ENCODE measurements at places on chromosomes 3 and 15.

DNA sequence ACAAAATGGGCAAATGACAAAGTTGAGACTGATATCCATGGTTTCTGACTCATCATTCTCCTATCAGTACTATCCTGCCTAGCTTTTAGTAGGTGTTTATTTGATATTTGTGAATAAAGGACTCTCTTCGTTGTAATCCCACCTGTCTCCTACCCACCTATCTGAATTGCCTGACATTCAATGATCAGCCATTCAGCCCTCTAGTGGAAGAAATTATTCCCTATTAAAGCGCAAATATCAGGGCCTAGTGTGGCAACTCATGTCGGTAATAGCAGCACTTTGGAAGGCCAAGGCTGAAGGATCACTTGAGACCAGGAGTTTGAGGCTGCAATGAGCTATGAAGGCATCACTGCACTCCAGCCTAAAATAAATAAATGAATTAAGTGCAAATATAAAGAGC is 195.7 kb upstream of the SETMAR start:
- no peaks in the 10 kb centered on the region for H3K27me3 ChIP-seq
- no peaks in the 10 kb centered on the region for H3K36me3 ChIP-seq
- H3K4me3 ChIP-seq, result no peak overlapping the region
- H3K4me1 ChIP-seq, result no peaks in the 10 kb centered on the region
- H3K27ac ChIP-seq, result no peak overlapping the region

GRCh38 chr3:165642761-165643420 is 194.3 kb downstream of the BCHE start:
- H3K4me1 ChIP-seq, result peaks cover 12% of the 10 kb centered on the region
- H3K4me3 ChIP-seq, result no peak overlapping the region
- H3K27me3 ChIP-seq, result no peaks in the 10 kb centered on the region
- no peaks in the 10 kb centered on the region for H3K36me3 ChIP-seq

DNA sequence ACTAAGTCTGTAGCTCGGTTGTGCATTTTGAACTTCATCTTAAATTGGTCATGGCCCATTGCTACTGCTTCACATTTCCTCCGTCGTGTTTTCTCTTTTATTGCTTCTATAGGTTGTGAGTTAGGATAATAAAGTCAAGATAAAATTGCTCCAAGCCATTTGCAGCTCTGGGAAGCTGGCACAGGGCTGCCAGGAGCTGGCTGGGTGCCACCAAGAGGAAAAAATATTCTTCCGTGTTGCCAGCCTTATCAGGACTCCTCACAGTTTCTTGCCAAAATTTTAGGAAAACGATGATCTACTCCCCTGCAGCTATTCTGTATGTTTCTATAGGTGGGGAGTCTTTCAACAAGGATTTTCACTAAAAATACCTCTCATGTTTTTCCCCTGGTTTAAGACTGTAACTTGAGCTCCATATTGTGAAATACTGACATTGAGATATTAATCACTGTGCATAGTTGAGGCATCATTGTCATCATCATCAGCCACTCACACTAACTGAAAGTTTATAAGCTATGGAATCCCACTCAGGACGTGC is 55.4 kb upstream of the PIAS1 start:
- no peak for DNase-seq
- H3K36me3 ChIP-seq, result no peaks in the 10 kb centered on the region
- H3K27ac ChIP-seq, result no peak overlapping the region
- H3K27me3 ChIP-seq, result no peaks in the 10 kb centered on the region
- H3K4me3 ChIP-seq, result no peak overlapping the region
- H3K4me1 ChIP-seq, result peaks cover 2% of the 10 kb centered on the region

DNA sequence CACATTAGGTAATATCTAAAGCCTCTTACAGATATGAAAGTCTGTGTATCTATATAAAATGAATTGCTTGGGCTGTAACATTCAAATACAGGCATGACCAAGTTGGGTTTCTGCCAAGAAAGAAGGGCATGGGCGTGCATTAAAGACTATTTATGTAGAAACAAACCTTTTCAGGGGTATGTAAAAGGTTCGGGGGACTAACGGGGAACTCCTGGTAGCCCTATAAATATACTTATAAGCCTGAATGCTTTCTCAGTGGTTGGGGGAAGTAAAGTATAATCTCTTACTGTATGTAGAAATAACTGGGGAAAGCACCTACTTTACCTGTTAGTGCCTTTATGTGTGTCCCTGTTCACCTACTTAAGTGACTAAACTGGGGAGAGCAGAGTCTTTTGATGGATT is 154.5 kb upstream of the TBL1XR1 start:
- no peaks in the 10 kb centered on the region for H3K36me3 ChIP-seq
- H3K27me3 ChIP-seq, result no peaks in the 10 kb centered on the region
- DNase-seq, result no peak
- no peak overlapping the region for H3K27ac ChIP-seq
- H3K4me1 ChIP-seq, result peaks cover 9% of the 10 kb centered on the region
- H3K4me3 ChIP-seq, result no peak overlapping the region

GRCh38 chr15:95267481-95267880 is 1036.1 kb downstream of the MCTP2 start:
- H3K36me3 ChIP-seq, result no peaks in the 10 kb centered on the region
- no peak for DNase-seq
- H3K4me1 ChIP-seq, result peaks cover 2% of the 10 kb centered on the region
- H3K27ac ChIP-seq, result no peak overlapping the region
- H3K4me3 ChIP-seq, result no peak overlapping the region

GRCh38 chr3:139794469-139795265 is 116.9 kb upstream of the NMNAT3 start:
- no peaks in the 10 kb centered on the region for H3K4me1 ChIP-seq
- H3K27me3 ChIP-seq, result peaks cover 18% of the 10 kb centered on the region

- H3K4me1 ChIP-seq, result no peaks in the 10 kb centered on the region
- H3K27ac ChIP-seq, result no peak overlapping the region
- DNase-seq, result no peak
- H3K4me3 ChIP-seq, result no peak overlapping the region
- no peaks in the 10 kb centered on the region for H3K36me3 ChIP-seq
- no peaks in the 10 kb centered on the region for H3K27me3 ChIP-seq
These were observed 165.2 kb downstream of the OSBPL10 start for GRCh38 chr3:31815631-31816440.

DNA sequence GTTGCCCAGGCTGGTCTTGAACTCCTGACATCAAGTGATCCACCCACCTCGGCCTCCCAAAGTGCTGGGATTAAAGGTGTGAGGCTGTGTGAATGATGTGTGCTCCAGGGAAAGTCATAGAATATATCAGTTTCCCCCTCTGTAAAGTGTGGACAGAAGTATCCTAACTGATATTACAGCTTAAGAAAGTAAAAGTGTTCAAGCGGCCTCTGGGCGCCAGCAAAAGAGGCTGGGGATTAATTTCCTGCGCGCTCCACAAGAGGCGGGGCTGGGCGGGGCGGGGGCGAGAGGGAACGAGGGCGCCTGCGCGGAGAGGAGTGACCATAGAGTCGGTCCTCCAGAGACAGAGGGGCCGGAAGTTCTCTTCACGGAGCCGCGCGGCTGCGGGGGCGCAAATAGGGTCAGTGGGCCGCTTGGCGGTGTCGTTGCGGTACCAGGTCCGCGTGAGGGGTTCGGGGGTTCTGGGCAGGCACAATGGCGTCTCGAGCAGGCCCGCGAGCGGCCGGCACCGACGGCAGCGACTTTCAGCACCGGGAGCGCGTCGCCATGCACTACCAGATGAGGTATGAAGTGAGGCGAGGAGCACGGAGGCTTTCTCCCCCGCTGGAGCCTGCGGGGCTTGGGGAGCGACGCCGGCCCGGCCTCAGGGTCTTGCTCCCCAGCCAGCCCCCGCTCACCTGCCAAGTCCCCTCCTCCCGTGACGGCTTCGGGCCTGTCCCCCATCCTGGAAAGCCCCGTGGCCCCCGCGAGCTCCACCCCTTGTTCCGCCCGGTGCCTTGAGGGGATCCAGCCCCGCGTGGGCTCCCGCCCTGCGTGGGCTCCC is at the start of gene JAGN1:
JAGN1 (plus strand) TSS at position 362 of the 823 bp plus-strand sequence; CDS start at position 475, 113 bp downstream.
- no peaks in the 10 kb centered on the region for H3K27me3 ChIP-seq
- DNase-seq, result peak; percentile 73
- H3K27ac ChIP-seq, result peak within 1 kb of the TSS; percentile 98
- H3K36me3 ChIP-seq, result peaks cover 9% of the 10 kb centered on the region
- H3K4me3 ChIP-seq, result peak within 1 kb of the TSS; percentile 99

DNA sequence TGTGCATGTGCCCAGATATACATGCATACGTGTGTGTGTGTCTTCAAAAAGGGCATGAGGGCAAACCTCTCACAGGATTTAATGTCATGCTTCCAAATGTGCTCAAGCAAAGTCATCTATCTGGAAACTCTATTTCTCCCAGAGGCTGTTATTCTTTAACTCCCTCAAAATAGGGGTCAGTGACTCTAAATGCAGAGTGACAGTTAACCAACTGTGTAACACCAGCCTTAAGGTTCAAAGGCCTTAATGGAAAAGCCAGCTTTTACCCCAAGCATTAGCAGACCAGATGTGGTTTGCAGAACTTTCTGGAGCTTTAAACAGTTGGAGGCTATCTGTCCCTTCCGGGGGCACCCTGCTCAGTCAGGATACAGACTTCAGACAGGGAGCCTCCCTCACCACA is 70.4 kb upstream of the SLC7A14 start:
- no peak for DNase-seq
- no peaks in the 10 kb centered on the region for H3K4me1 ChIP-seq
- H3K27me3 ChIP-seq, result peaks cover 11% of the 10 kb centered on the region
- no peak overlapping the region for H3K27ac ChIP-seq
- H3K36me3 ChIP-seq, result no peaks in the 10 kb centered on the region

- no peak overlapping the region for H3K27ac ChIP-seq
- no peak overlapping the region for H3K4me3 ChIP-seq
- H3K4me1 ChIP-seq, result peaks cover 17% of the 10 kb centered on the region
- no peaks in the 10 kb centered on the region for H3K36me3 ChIP-seq
These were observed 43.8 kb downstream of the WNT5A start for GRCh38 chr3:55443346-55443745.

DNA sequence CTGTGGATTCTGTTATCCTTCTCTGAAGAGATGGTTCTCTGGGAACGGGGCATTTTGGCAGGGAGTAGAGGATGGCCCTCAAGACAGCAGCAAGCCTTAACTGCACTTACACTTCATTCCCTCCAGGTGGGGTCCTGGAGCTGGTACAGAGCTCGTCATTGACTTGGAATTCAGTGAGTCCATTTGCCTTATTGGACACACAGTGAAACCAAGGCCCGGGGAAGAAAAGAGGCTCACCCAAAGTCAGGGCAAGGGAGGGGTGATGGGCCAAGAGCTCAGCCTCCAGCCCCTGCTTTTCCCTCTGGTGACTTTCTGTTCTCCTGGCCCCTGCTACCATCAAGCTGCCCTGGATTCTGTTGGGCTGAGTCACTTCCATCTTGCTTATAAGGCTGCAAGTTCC is 125.6 kb downstream of the ETFA start:
- no peak for DNase-seq
- no peak overlapping the region for H3K4me3 ChIP-seq
- H3K36me3 ChIP-seq, result no peaks in the 10 kb centered on the region
- H3K27ac ChIP-seq, result no peak overlapping the region

GRCh38 chr3:52400275-52400793 is 44.6 kb downstream of the SEMA3G start:
- no peak overlapping the region for H3K27ac ChIP-seq
- H3K4me3 ChIP-seq, result no peak overlapping the region
- no peak for DNase-seq

DNA sequence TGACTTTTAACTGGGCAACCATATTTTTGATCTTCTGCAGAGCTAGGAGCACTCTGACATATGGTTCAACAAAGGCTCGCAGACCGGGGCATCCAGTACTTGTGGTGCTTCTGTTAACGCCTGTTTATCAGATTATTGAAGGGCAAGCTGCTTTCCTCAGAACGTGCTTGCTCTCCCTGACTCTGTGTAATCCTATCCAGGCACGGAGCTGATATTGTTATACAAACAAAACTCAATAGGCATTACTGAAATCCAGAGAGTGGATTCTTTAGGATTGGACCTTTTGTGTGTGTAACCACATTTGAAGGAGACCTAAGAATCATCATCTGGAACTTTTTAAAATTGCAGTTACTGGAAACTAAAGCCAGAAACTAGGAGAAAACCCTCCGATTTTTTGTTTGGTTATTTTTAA is 246.5 kb downstream of the PTPRG start:
- no peaks in the 10 kb centered on the region for H3K36me3 ChIP-seq
- no peaks in the 10 kb centered on the region for H3K27me3 ChIP-seq
- H3K4me1 ChIP-seq, result peaks cover 31% of the 10 kb centered on the region
- H3K27ac ChIP-seq, result peak overlapping the region; percentile 30

DNA sequence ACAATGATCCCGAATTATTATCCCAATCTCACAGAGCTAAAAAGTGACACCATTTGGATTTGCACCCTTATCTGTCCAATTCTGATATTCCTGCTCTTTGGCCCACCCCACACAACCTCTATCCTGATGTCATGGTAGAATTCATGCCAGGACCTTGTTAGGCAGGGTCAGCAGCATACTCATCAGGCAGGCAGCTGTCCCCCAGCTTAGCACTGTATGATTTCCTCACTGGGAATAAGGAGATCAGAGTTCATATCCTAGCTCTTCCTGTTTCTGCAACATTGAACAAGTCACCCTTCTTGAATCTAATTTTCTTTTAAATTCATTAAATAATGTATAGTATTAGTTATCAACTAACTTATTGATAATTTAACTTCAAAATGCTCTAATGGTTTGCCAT is 12.0 kb upstream of the C3orf80 start:
- H3K27me3 ChIP-seq, result peaks cover 76% of the 10 kb centered on the region
- no peak overlapping the region for H3K27ac ChIP-seq
- H3K36me3 ChIP-seq, result no peaks in the 10 kb centered on the region
- H3K4me3 ChIP-seq, result no peak overlapping the region
- no peak for DNase-seq

GRCh38 chr15:96515371-96515770 is 184.9 kb downstream of the NR2F2 start:
- H3K4me3 ChIP-seq, result no peak overlapping the region
- H3K27me3 ChIP-seq, result peaks cover 9% of the 10 kb centered on the region
- DNase-seq, result no peak
- H3K27ac ChIP-seq, result no peak overlapping the region
- peaks cover 2% of the 10 kb centered on the region for H3K4me1 ChIP-seq

- H3K27me3 ChIP-seq, result peaks cover 12% of the 10 kb centered on the region
- no peak for DNase-seq
- H3K4me3 ChIP-seq, result no peak overlapping the region
- H3K4me1 ChIP-seq, result no peaks in the 10 kb centered on the region
These were observed 244.5 kb downstream of the FGF12 start for GRCh38 chr3:192482809-192483208.
